ENCODE measurements at places on chromosomes 7 and 10.

GRCh38 chr10:45432113-45432512 lies 58.1 kb downstream of the ALOX5 start:
- DNase-seq = no peak
- H3K27ac ChIP-seq = peak overlapping the region; percentile 92
- H3K27me3 ChIP-seq = no peaks in the 10 kb centered on the region
- H3K36me3 ChIP-seq = peaks cover 8% of the 10 kb centered on the region
- peaks cover 34% of the 10 kb centered on the region for H3K4me1 ChIP-seq
- H3K4me3 ChIP-seq = no peak overlapping the region

DNA sequence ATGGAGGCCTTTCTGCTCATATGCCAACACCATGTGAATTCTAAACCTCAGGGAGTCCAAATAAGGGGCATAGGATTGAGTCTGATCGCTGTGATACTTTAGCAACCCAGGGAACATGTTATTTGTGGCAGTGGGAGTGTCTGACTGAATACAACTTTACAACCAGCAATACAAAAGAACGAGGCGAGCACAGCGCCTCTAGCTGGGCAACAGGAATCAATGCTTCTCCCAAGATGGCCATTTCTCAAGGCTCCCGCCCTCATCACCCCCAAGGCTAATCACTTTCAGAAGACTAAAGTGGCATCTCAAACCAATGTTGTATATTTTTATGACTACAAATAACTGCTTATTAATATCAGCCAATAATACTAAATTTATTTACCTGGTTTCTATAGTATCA lies 28.1 kb downstream of the YWHAG start:
- no peak overlapping the region for H3K4me3 ChIP-seq
- peaks cover 30% of the 10 kb centered on the region for H3K4me1 ChIP-seq
- no peaks in the 10 kb centered on the region for H3K27me3 ChIP-seq
- H3K36me3 ChIP-seq = peaks cover 8% of the 10 kb centered on the region
- no peak overlapping the region for H3K27ac ChIP-seq

- H3K27me3 ChIP-seq = no peaks in the 10 kb centered on the region
- H3K4me3 ChIP-seq = peak overlapping the region; percentile 95
- H3K4me1 ChIP-seq = peaks cover 49% of the 10 kb centered on the region
- H3K27ac ChIP-seq = peak overlapping the region; percentile 91
- DNase-seq = no peak
- no peaks in the 10 kb centered on the region for H3K36me3 ChIP-seq
Measured at GRCh38 chr10:102434394-102435132, 2.2 kb upstream of the CUEDC2 start.

DNA sequence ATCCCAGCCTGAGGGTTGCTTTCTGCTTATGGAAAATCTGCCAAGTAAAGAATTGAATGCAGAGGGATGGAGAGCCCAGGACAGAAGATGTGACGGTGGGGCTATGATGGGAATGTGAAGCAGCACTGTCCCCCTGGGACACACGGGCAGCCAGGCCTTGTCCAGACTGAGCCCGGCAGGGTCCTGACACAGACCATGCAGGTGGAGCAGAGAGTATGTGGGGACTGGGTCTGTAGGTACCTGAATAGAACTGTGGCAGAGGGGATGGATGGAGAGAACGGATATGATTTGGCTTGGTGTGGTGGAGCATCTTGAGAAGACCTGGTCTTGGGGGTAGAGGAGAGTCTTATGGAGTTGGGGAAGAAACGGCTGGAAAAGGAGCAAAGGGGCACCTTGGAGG lies 732 bp upstream of the LRRC18 start:
- H3K27ac ChIP-seq = no peak overlapping the region
- peaks cover 20% of the 10 kb centered on the region for H3K27me3 ChIP-seq
- peaks cover 3% of the 10 kb centered on the region for H3K4me1 ChIP-seq
- H3K36me3 ChIP-seq = no peaks in the 10 kb centered on the region
- DNase-seq = no peak

- H3K4me3 ChIP-seq = no peak overlapping the region
- H3K4me1 ChIP-seq = peaks cover 8% of the 10 kb centered on the region
- H3K27ac ChIP-seq = no peak overlapping the region
- peaks cover 17% of the 10 kb centered on the region for H3K36me3 ChIP-seq
- no peak for DNase-seq
Measured at GRCh38 chr10:93039110-93039509, 21.5 kb upstream of the CYP26C1 start.

DNA sequence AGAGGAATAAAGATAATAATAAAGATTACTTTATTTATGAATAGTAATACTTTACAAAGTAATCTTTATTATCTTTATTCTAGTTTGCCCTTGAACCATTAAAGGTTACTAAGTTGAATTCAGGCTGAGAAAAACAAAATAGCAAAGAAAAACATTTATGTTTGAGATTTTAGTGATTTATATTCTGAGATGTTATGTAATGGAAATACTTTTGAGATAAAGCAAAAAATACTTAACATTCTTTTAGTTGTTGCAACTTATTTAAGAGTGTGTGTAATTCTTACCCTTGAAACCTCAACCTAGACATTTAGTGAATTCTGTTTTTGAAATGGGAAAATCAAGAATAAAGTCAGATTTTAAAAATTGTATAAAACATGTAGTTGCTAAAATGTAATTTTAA lies 40.0 kb downstream of the MINPP1 start:
- no peak for DNase-seq
- H3K36me3 ChIP-seq = peaks cover 11% of the 10 kb centered on the region
- no peak overlapping the region for H3K27ac ChIP-seq

- H3K36me3 ChIP-seq = no peaks in the 10 kb centered on the region
- no peaks in the 10 kb centered on the region for H3K4me1 ChIP-seq
Measured at GRCh38 chr7:145850636-145851035, 266.0 kb upstream of the CNTNAP2 start.

DNA sequence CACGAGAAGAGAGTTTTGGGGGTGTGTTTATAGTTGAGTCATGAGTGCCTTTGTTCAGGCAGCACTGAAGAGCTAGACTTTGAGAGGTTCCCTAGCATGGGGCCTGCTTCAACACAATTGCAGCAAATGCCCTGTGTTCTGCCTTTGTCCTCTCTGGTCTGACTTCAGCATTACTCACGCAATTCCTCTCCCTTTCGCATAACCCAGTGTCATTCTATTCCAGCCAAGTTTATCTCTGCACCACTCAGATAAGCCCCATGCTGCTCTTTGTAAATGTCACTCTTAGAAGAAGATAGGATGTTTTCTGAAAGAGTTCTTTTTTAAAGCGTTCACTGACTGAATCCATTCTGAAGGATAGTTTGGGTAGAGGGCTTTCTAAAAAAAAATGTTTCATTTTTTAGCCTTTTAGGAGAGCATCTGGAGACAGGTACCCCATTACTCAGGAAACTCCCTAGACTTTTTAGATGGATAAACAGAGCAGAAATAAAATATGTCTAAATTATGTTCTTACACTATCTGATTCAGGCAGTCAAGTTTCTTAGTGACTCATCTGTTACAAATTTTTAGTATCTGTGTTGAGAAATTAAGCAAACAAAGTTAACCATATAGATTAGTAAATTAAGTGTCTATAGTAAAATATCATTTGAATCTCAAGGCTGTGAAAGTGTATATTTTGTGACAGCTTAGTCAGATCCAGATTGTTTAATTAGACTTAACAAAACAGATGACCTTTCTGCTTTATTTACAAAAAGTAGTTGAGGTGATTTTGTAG lies 318.5 kb downstream of the GPR158 start:
- H3K27ac ChIP-seq = no peak overlapping the region
- H3K27me3 ChIP-seq = no peaks in the 10 kb centered on the region
- no peaks in the 10 kb centered on the region for H3K36me3 ChIP-seq
- DNase-seq = no peak
- H3K4me3 ChIP-seq = no peak overlapping the region

DNA sequence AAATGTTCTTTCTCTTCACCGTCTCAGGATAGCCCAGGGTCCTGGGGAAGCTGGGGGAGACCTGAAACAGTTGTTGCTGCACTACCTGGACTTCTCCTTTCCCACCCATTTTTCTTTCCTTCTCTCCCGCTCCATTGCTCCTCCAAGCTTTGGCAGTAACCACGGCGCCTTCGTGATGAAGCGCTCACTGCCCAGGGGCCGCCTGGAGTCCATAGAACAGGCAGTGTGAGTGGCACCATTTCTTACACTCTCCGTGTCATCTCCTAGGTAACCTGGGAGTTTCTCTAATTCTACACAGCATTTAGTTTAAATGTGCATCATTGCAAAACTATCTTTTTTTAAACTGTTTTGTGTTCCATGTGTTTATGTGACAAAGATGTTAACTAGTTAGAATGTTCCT lies 40.3 kb upstream of the BHLHA15 start:
- DNase-seq = no peak
- no peak overlapping the region for H3K4me3 ChIP-seq
- peaks cover 12% of the 10 kb centered on the region for H3K4me1 ChIP-seq

GRCh38 chr10:49273626-49274025 lies 25.3 kb upstream of the C10orf71 start:
- peaks cover 8% of the 10 kb centered on the region for H3K4me1 ChIP-seq
- peaks cover 8% of the 10 kb centered on the region for H3K27me3 ChIP-seq
- no peak overlapping the region for H3K27ac ChIP-seq
- H3K36me3 ChIP-seq = peaks cover 3% of the 10 kb centered on the region
- no peak for DNase-seq

DNA sequence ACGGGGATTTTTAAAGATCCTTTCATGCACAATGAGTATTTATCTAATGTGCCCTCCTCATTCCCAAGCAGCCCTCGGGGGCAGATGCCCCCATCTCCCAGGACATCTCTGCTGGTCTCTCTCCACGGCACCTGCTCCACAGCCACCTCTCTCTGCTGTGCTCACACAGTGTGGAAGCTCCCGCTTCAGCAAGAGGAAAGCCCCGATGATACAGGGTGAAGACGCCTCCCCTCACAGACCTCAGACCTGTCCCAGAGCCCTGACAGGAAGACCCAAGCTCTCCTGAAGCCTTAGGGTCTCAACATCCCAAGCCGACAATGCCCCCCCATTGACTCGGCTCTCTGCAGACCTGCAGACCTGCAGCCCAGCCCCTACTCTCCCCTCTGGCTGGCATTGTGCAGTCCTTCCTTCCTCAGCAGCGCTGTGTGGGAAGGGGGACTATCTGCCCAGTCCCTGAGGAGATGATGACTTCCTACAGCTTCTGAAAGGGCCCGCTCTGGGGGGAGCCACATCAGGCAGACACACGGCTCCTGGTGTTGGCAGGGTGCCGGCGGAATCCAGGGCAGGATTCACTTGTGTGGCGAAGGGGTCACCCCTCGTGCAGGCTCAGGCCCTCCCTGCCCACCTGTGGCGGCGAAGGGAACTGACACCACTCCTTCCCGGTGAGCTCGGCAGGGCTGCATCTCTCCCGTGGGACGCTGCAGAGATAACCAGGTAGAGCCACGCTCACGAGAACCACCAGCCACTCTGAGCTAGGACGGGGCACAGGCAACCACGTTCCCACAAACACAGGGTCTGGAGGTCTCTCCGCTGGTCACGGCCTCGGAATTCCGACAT lies 61.8 kb downstream of the PTPRN2 start:
- no peak for DNase-seq
- no peak overlapping the region for H3K4me3 ChIP-seq
- H3K4me1 ChIP-seq = no peaks in the 10 kb centered on the region
- H3K36me3 ChIP-seq = no peaks in the 10 kb centered on the region
- peaks cover 38% of the 10 kb centered on the region for H3K27me3 ChIP-seq

GRCh38 chr10:62616885-62617590 lies 187.5 kb upstream of the ADO start:
- peaks cover 15% of the 10 kb centered on the region for H3K4me1 ChIP-seq
- H3K4me3 ChIP-seq = no peak overlapping the region
- no peak overlapping the region for H3K27ac ChIP-seq
- H3K27me3 ChIP-seq = peaks cover 20% of the 10 kb centered on the region
- peaks cover 2% of the 10 kb centered on the region for H3K36me3 ChIP-seq
- DNase-seq = no peak

- no peaks in the 10 kb centered on the region for H3K27me3 ChIP-seq
- H3K27ac ChIP-seq = no peak overlapping the region
- no peaks in the 10 kb centered on the region for H3K36me3 ChIP-seq
- H3K4me3 ChIP-seq = no peak overlapping the region
Measured at GRCh38 chr7:98165827-98166667, 45.2 kb upstream of the BHLHA15 start.

Data from T-helper 17 cell (primary cell).